ENCODE measurements at places on chromosomes 6 and 20. TPM values are rescaled to one million over a fixed set of nuclear protein-coding genes. Genes with fewer than 3 reads are reported as not detected.

DNA sequence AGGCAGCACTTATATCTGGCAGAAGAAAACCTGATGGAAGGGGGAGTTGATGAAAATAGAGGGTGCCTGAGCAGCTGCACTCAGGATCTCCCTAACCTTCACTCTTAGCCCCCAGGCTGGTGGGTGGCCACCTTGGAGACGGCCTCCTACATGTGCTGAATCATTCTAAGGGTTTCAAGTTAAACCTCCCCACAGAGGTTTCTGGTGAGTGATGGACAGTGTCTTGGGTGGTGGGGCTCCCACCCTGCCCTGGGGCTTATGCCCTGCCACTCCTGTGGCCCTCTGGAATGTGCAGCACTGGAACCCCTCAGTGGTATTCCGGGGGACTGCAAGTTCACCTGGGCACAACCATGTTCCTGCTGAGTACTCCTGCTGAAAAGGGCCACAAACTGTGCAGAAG is 357.2 kb downstream of the CD83 start:
- no peak for DNase-seq

- no peak for DNase-seq
Measured at GRCh38 chr6:1906609-1907008, 296.9 kb downstream of the FOXC1 start.

SMLR1 gene
- 0.16 TPM for polyA plus RNA-seq

FERMT1 gene
- 2.8 TPM for polyA plus RNA-seq

POPDC3 gene
- polyA plus RNA-seq, result 1.3 TPM

SPTLC3 gene
- 12.4 TPM for polyA plus RNA-seq

AKAP7 gene
- polyA plus RNA-seq, result 17.1 TPM

TCF21 gene
- polyA plus RNA-seq, result 122 TPM

TMEM217 gene
- polyA plus RNA-seq, result 2.6 TPM

PRR18 gene
- polyA plus RNA-seq, result 0.21 TPM

All from right lung (tissue), 10 donors.